Liver (tissue), 10 donors: ENCODE measurements at places on chromosomes 11 and 22. TPM values are rescaled to one million over a fixed set of nuclear protein-coding genes. Genes with fewer than 3 reads are reported as not detected.
A peak's percentile ranks its signal among the peaks of the same experiment; 100 is the strongest.

DNA sequence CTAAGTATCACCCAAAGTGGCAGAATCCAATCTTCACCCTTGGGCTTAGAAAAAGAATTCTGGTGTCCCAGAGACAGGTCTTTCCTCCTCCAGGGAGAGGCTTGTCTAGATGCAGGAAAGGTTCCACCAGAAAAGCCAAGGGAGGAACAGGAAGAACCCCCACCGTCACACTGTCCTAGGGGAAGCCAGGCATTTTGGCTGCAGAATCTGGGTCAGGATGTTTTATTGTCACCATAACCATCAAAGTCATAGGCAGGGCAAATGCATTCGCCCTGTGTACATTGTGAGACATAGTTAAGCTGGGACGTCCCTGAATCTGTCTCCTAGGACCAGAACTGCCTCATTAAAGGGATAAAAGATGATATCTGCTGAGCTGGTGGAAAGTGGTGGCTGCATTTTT lies 590.5 kb downstream of the OPCML start:
- no peak for DNase-seq
- H3K4me1 ChIP-seq: peaks cover 6% of the 10 kb centered on the region
- H3K27me3 ChIP-seq: no peaks in the 10 kb centered on the region
- H3K27ac ChIP-seq: no peak overlapping the region
- no peak overlapping the region for H3K4me3 ChIP-seq

DNA sequence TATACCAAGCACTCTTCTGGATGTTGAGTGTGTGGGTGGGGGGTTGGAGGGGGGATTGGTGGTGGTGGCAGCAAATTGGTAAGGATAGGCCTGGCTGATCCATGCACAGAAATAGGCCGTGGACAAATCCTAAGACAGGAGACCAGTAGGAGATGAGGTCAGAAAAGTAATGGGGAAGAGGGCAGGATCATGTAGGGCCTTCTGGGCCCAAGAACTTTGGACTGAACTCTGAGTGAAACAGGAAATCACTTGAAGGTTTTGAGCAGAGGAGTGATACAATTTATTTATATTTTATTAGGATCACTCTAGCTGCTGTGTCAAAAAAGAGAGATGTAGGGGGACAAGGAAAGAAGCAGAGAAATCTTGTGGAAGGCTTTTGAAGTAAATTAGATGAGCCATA lies 28.7 kb downstream of the TSG101 start:
- no peak for DNase-seq
- H3K4me1 ChIP-seq: no peaks in the 10 kb centered on the region
- no peaks in the 10 kb centered on the region for H3K27me3 ChIP-seq
- H3K4me3 ChIP-seq: no peak overlapping the region

GRCh38 chr22:17366830-17367229 lies 2.4 kb upstream of the CECR2 start:
- no peaks in the 10 kb centered on the region for H3K36me3 ChIP-seq
- DNase-seq: peak; percentile 49
- no peak overlapping the region for H3K27ac ChIP-seq
- H3K4me1 ChIP-seq: no peaks in the 10 kb centered on the region

DNA sequence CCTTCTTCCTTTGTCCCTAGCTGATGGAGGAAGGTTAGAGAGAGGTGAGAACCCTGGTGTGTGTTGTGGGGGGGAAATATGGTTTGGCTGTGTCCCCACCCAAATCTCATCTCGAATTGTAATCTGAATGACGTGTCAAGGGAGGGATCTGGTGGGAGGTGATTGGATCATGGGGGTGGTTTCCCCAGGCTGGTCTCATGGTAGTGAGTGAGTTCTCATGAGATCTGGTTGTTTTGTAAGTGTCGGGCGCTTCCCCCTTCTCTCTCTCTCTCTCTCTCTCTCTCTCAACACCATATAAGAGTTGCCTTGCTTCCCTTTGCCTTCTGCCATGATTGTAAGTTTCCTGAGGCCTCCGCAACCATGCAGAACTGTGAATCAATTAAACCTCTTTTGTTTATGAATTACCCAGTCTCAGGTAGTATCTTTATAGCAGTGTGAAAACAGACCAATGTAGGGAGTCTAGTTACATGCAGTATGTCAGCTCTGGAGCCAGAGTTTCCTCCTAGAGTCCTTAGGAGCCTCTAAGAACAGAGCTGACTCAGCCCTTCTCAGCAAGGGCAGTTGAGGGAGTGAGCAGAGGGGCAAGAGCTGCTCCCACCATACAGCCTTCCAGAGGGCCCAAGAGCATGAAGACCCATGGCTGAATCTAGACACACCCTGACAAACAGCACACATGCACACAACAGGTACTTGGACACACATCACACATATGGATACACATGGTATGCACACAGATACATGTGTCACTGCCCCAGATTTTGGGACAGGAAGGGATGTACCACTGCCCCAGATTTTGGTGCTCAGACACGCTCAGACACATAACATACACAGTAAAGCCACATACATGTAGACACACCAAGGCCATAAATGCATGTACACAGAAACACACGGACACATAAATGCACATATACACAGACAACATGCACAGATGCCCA lies 12.9 kb upstream of the LRRC32 start:
- H3K36me3 ChIP-seq: no peaks in the 10 kb centered on the region
- H3K27me3 ChIP-seq: no peaks in the 10 kb centered on the region
- no peak for DNase-seq
- no peak overlapping the region for H3K4me3 ChIP-seq
- no peaks in the 10 kb centered on the region for H3K4me1 ChIP-seq
- no peak overlapping the region for H3K27ac ChIP-seq

TMPRSS4 gene
- 0.08 TPM for total RNA-seq

FAM83F gene
- total RNA-seq: 1.1 TPM

LIF gene
- total RNA-seq: 0.09 TPM

VPS26B gene
- 35.0 TPM for total RNA-seq
